GDM1 (cell line): ENCODE measurements at places on chromosomes 7 and 10.

DNA sequence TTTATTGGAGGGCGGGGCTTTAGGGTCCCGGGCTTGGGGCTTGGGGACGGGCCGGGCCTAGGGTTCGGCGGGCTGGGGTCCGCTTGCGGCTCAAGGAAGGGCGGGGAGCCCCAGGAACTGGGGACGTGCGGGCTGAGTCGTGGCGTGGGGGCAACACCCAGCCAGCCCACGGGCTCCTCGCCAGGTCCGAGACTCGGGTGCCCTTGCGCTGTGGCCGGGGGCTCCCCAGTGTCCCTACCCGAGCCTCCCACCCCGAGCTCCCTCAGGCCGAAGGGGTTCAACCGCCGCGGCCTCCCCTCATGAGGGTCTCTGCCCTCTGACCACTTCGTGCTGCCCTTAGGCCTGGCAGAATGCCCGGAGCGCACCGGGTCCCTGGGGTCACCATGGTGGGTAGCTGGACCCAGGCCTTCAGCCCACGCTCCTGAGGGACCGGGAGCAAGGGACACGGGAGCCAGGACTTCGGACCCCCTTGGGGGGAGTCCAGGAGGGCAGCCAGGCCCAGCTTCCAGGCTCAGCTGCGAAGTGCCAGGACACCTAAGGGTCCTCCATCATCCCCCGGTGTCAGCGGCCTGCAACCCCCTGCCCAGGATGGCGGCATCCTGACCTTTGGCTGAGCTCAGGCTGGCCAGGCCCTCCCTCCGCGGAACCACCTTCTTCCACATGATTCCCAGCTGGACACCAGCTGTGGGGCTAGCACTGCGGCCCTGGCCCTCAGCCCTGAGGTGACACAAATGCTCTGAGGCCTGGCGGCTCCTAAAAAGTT is 524 bp upstream of the FUOM start:
- DNase-seq = no peak

DNA sequence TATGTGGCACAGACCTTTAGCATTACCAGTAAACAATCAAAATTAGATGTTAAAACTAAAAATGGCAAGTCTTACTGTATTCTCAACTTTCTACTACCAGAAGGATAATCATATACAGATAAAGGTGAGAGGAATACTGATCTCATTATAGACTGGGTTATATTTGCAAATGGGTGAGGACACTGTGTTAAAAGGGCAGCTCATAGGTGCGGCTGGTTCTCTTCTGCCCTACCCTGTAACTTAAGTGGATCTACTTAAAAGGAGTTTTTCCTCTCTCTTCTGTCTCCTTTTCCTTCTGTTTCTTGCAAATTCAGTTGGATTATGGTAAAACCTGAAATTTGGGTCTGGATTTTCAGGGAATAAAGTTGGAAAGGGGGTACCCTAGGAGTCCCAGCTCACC is 33.0 kb downstream of the WASL start:
- DNase-seq = no peak

DNA sequence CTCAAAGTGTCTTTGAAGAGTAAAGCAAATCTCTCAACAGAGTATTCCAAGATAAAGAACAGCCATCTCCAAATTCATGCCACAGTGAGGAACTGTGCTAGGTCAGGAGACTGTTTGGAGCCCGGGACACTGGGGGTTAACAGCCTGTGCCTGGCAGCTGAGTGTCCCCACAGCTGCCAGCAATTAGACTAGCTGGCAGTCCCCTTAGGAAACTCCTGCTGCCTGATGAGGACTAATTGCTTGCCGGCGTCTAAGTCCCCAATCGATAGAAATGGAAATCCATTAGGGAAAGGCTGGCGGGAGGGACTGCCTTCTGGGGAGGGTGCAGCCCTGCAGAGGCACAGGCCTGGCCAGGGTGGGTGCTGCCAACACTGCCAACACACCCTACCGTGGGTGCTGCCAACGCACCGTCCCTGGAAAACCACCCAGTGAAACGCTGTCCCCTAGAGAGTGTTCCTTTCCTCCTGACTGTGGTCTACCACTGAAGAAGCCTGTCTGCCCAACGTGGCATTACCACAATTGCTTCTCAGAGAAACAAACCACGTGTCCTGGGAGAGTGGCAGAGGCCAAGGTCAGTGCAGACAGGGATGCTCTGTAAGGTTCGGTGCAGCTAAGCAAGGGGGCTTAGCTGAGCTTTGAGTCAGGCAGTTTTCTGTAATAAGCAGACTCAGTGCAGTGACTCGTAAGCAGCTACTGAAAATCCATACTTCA is 60.8 kb downstream of the XRCC2 start:
- no peak for DNase-seq

GRCh38 chr7:139124084-139124914 is 14.8 kb upstream of the ZC3HAV1 start:
- no peak for DNase-seq

DNA sequence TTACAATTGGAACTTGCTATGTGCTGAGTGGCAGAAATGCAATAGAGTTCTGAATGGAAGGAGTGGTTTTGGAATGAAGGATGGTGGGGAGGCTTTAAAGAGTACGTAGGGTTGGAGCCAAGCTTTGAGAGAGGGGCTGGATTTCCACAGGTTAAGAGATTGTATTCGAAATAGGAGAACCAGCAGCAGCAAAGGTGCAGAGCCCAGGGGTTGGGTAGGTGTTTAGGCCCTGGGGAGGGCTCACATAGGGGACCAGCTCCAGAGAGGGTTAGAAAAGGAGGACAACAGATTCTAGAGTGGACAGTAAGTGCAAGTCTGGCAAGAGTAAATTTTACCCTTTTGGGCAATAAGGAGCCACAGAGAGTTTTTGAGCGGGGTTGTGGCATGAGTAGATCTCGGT is 297.2 kb downstream of the RPS24 start:
- no peak for DNase-seq

GRCh38 chr7:151247611-151248345 is 716 bp downstream of the SMARCD3 start:
- no peak for DNase-seq

DNA sequence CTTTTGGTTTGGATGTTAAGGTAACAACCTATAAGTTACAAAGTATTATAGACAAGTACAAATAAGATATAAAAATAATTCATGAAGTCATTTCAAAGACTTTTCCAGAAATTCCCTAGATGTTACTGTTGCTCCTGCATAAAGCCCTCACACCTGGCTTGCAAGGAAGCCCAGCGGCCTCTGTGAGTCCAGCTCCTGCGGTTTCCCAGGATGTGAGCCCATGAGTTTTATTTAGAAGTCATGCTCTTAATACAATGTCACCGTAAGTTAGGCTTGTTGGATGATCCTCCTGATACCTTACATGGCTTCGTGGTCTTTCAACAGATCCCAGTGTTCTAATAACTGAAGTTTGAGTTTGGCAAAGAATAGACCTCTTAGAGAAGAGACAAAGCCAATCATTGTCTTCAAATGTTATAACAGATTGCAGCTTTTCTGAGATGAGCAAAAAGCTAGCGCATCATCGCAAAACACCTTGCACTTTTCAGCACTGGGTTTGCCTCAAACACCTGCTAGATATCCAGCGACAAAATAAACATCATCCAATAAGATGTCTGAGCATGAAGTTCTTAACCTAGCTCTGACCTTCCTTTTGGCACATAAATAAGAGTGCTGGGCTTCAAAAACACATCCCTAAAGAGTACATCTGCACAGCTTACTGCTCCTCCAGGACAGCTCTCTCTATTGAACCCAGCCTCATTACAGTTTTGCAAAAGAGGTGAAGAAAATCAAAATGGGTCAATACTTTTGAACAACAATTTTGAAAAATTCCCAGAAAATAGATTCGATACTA is 3.6 kb downstream of the FAM171A1 start:
- no peak for DNase-seq

DNA sequence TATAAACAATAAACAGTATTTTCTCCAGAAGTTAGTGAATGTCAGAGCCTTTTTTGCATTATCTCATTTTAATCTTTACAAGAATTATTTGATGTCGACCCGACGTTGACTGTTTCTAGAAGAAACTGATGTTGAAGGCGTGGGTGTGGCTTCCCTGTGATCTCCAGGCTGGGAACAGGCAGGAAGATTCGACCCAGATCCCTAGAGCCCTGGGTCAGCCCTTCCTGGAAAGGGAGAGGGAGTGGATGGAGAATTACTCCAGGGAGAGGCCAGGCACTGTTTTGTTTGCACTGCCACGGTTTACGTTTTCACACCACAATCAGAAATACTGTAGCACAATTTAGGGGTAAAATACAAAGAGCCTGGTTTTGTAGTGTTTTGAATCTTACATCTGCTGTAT is 133.1 kb downstream of the ADARB2 start:
- no peak for DNase-seq

- no peak for DNase-seq
Observed at GRCh38 chr7:48962821-48963505, 38.6 kb downstream of the CDC14C start.

GRCh38 chr7:106858618-106859532 is 6.2 kb upstream of the PIK3CG start:
- peak; percentile 17 for DNase-seq

GRCh38 chr10:7391748-7392147 is 19.1 kb downstream of the SFMBT2 start:
- DNase-seq = no peak

GRCh38 chr7:135493362-135493761 is 16.5 kb downstream of the CNOT4 start:
- no peak for DNase-seq

DNA sequence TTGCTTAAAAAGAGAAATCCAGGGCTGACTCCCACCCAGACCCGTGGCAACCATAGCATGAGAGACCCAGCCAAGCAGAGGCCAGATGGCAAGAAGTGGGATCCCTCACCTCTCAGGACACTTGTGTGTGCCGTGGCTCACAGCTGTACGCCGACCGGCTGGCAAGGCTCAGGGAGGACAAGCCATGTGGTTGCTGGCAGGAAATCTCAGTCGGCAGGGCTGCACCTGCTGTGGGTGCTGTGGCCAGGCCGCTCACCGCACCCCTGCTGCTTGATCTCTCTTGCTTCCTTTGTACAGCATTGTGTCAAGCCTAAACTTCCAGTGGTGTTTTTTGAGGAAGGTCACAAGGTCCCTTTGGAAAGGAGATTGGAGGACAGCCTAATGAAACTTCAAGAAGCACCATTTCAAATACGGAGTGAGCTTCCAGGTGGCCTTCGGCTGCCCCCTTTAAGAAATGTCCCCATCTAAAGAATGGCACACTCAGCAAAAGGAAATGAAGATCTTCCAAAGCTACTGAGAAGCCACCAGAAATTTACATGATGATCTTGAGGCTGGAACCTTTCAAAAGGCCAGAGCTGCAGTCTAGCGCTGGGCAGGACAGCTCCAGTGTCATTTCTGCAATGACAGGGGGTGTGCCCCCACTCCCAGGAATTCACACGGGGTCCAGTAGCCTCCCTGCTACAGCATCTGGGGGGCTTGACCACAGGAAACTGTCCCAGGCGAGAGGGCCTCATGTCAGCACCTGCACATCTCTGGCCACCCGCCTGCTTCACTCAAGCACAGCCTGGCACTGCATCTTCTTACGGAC is 409.0 kb upstream of the MGMT start:
- no peak for DNase-seq
